ENCODE measurements at places on chromosomes 13 and 19. TPM values are rescaled to one million over a fixed set of nuclear protein-coding genes. Genes with fewer than 3 reads are reported as not detected.
A peak's percentile ranks its signal among the peaks of the same experiment; 100 is the strongest.

- H3K27ac ChIP-seq = no peak overlapping the region
- H3K4me1 ChIP-seq = no peaks in the 10 kb centered on the region
- no peak for DNase-seq
- peaks cover 12% of the 10 kb centered on the region for H3K36me3 ChIP-seq
Measured at GRCh38 chr13:77239312-77239711, 87.6 kb downstream of the MYCBP2 start.

Gene SELENOV
- not detected for polyA plus RNA-seq

Gene TEX29
- not detected for polyA plus RNA-seq

Gene SIRT6
- 8.4 TPM for polyA plus RNA-seq

Gene TMTC4
- 7.3 TPM for polyA plus RNA-seq

Gene LIM2
- polyA plus RNA-seq = not detected

GRCh38 chr13:69202996-69203395, 904.6 kb upstream of the ATXN8OS start:
- H3K36me3 ChIP-seq = no peaks in the 10 kb centered on the region
- no peaks in the 10 kb centered on the region for H3K27me3 ChIP-seq
- H3K4me1 ChIP-seq = no peaks in the 10 kb centered on the region
- no peak overlapping the region for H3K4me3 ChIP-seq
- no peak overlapping the region for H3K27ac ChIP-seq

GRCh38 chr13:20408181-20408580, 117.5 kb downstream of the CRYL1 start:
- DNase-seq = no peak
- no peaks in the 10 kb centered on the region for H3K4me1 ChIP-seq
- H3K36me3 ChIP-seq = peaks cover 37% of the 10 kb centered on the region
- no peak overlapping the region for H3K4me3 ChIP-seq
- H3K27ac ChIP-seq = no peak overlapping the region

- H3K4me1 ChIP-seq = no peaks in the 10 kb centered on the region
- H3K4me3 ChIP-seq = no peak overlapping the region
- DNase-seq = peak; percentile 74
- H3K27me3 ChIP-seq = no peaks in the 10 kb centered on the region
Measured at GRCh38 chr19:11446652-11447301, 11.3 kb downstream of the PRKCSH start.

DNA sequence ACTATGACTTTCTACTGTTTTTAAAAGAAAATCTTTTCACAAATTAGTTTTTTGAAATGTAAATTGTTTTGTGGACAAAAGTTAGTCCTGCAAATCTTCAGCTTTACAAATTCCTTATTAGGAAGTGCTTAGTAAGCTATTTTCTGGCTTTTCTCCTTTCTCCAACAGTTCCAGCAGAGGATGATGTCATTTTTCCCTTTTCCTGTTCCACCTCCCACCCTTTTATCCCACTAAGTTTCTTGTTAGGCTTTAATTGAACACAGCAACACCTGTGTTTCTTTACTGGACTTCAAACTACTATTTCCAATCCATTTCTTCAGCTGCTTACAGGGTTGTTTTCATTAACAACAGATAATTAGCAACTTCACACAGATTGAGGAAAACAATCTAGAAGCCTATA, 389.2 kb downstream of the NDFIP2 start:
- no peaks in the 10 kb centered on the region for H3K36me3 ChIP-seq
- H3K4me1 ChIP-seq = no peaks in the 10 kb centered on the region
- DNase-seq = no peak
- H3K4me3 ChIP-seq = no peak overlapping the region

DNA sequence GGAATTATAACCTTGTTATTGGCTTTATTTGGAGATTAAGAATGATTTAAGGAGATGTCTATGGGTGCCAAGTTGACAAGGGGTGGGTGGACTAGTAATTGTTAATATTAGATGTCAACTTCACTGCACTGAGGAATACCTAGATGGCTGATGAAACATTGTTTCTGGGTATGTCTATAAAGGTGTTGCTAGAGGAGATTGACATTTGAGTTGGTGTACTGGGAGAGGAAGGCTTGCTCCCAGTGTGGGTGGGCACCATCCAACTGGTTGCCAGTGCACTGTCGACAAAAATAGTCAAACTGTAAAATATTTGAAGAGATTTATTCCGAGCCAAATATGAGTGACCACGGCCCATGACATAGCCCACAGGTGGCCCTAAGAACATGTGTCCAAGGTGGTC, 378.8 kb downstream of the NDFIP2 start:
- no peaks in the 10 kb centered on the region for H3K4me1 ChIP-seq
- no peaks in the 10 kb centered on the region for H3K36me3 ChIP-seq
- H3K27me3 ChIP-seq = no peaks in the 10 kb centered on the region
- H3K4me3 ChIP-seq = no peak overlapping the region

DNA sequence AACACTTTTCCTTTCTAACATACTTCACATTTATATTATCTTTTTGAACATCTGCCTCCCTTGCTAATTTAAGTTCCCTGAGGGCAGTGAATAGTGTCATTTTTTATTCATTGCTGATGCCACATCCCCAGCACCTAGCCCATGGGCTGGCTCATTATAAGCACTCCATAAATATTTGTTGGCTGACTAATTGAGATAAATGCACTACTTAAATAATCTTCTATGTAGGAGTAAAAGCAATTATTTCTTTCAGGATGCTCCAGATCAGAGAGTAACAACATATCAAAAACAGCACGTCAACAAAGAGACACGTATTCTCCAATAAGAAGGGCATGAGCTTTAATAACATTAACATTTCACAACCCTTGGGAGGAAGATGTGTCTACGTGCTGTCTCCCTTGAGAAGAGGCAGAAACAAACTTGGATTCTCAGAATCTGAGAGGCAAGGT, 228.2 kb downstream of the LHFPL6 start:
- DNase-seq = no peak
- H3K27ac ChIP-seq = no peak overlapping the region
- no peaks in the 10 kb centered on the region for H3K27me3 ChIP-seq
- H3K4me1 ChIP-seq = no peaks in the 10 kb centered on the region
- H3K4me3 ChIP-seq = no peak overlapping the region

DNA sequence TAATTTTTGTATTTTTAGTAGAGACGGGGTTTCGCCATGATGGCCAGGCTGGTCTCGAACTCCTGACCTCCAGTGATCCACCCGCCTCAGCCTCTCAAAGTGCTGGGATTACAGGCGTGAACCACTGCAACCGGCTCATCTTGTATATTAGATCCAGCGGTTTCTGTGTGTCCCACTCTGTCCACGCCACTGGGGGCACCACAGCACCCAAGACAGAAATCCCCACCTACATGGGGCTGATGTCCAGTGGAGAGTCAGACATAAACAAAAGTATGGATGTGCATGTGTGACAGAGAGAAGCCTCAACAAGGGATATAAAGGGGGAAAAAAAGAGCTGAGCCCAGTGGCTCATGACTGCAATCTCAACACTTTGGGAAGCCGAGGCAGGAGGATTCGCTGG, 65.8 kb upstream of the ADGRE5 start:
- no peaks in the 10 kb centered on the region for H3K36me3 ChIP-seq
- no peaks in the 10 kb centered on the region for H3K27me3 ChIP-seq
- H3K27ac ChIP-seq = no peak overlapping the region
- no peak overlapping the region for H3K4me3 ChIP-seq

Gene RNF17
- not detected for polyA plus RNA-seq

DNA sequence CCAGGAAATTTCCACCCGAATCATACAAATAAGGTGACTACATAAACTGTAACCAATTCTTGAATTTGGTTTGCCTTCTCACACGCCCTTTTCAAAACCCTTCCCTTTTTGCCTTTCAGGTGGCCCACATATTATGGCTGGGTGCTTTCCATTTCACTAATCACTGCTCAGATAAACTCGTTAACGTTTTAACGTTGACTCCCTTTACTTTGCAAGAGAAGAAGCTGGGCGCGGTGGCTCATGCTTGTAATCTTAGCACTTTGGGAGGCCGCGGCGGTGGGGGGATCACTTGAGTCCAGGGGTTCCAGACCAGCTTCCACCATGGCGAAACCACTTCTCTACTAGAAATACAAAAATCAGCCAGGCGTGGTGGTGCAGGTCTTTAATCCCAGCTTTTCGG, 19.8 kb upstream of the ZNF91 start:
- DNase-seq = no peak
- H3K4me1 ChIP-seq = no peaks in the 10 kb centered on the region
- no peak overlapping the region for H3K27ac ChIP-seq
- no peaks in the 10 kb centered on the region for H3K36me3 ChIP-seq
- H3K27me3 ChIP-seq = no peaks in the 10 kb centered on the region

Gene FPR1
- polyA plus RNA-seq = 2.7 TPM

DNA sequence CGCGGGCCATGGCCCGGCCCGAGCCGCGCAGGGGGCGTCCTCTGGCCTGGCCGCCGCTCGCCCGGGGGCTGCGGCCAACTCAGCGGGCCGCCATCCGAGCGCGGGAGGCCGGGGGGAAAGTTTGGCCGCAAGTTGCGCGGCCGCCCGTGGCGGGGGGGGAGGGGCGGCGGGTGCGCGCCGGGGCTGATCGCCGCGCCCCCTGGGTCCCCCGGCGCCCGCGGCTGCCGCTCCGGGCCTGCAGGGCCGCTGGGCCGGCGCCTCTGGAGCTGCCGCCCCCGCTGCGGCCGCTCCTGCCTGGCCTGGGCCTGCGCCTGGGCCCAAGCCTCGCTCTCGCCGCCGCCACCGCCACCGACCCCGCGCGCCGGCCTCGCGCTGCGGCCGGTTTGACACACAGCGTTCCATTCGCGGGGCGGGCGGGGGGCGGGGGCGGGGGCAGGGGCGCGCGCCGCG, at the start of gene NR2F6:
NR2F6 (minus strand) TSS at position 385 of the 450 bp plus-strand sequence. CDS start 699 bp downstream, outside the sequence.
- peak within 1 kb of the TSS; percentile 75 for H3K4me3 ChIP-seq
- DNase-seq = no peak
- peaks cover 54% of the 10 kb centered on the region for H3K4me1 ChIP-seq
- H3K36me3 ChIP-seq = no peaks in the 10 kb centered on the region
- no peaks in the 10 kb centered on the region for H3K27me3 ChIP-seq

DNA sequence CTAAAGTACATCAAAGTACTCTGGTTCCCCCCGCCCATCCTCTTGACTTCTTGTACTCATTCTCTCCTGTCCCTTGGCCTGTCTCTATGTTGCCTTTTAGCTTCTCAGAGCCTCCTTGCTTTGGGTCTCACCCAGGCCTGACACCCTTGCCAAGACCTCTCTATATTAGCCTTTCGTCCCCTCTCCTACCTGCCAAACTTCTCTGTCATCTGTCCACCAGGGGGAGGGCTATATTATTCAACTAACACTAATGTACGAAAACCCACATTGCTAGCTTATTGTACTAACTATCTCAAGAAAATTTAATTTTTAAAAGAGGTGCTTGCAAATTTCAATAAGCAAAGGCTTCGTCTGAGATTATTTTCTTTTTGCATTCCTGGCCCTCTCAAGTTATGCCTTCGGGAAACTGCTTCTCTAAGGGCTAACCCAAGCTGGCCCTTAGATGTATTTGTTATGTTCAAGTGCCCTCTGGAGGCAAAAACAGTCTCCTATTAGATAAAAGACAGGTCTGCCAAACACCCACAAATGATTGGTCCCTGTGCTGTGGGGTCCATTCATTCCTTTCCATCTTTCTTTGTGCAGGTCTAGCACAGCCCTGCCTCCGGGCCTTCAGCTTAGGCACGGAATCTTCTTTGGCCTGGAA, 6.3 kb upstream of the MRPS31 start:
- peaks cover 32% of the 10 kb centered on the region for H3K4me1 ChIP-seq
- H3K27me3 ChIP-seq = no peaks in the 10 kb centered on the region
- no peaks in the 10 kb centered on the region for H3K36me3 ChIP-seq
- DNase-seq = no peak

- H3K27me3 ChIP-seq = no peaks in the 10 kb centered on the region
- H3K36me3 ChIP-seq = no peaks in the 10 kb centered on the region
- peak overlapping the region; percentile 71 for H3K27ac ChIP-seq
- no peak overlapping the region for H3K4me3 ChIP-seq
- DNase-seq = no peak
Measured at GRCh38 chr19:17078920-17079709, 3.5 kb downstream of the MYO9B start.

DNA sequence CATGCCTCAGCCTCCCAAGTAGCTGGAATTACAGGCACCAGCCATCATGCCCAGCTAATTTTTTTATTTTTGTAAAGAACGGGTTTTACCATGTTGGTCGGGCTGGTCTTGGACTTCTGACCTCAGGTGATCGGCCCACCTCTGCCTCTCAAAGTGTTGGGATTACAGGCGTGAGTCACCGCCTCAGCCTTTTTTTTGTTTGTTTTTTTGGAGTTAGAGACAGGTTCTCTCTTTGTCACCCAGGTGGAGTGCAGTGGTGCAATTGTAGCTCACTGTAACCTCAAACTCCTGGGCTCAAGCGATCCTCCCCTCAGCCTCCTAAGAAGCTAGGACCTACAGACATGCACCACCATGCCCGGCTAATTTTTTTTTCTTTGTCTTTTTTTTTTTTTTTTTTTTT, 15.6 kb upstream of the NOTCH3 start:
- no peaks in the 10 kb centered on the region for H3K27me3 ChIP-seq
- H3K4me1 ChIP-seq = no peaks in the 10 kb centered on the region
- no peak overlapping the region for H3K27ac ChIP-seq
- DNase-seq = no peak
- no peaks in the 10 kb centered on the region for H3K36me3 ChIP-seq
- no peak overlapping the region for H3K4me3 ChIP-seq

GRCh38 chr13:33100886-33101285, 84.7 kb downstream of the KL start:
- no peaks in the 10 kb centered on the region for H3K36me3 ChIP-seq
- H3K4me1 ChIP-seq = no peaks in the 10 kb centered on the region
- H3K27me3 ChIP-seq = no peaks in the 10 kb centered on the region
- H3K27ac ChIP-seq = no peak overlapping the region
- no peak for DNase-seq
- no peak overlapping the region for H3K4me3 ChIP-seq

DNA sequence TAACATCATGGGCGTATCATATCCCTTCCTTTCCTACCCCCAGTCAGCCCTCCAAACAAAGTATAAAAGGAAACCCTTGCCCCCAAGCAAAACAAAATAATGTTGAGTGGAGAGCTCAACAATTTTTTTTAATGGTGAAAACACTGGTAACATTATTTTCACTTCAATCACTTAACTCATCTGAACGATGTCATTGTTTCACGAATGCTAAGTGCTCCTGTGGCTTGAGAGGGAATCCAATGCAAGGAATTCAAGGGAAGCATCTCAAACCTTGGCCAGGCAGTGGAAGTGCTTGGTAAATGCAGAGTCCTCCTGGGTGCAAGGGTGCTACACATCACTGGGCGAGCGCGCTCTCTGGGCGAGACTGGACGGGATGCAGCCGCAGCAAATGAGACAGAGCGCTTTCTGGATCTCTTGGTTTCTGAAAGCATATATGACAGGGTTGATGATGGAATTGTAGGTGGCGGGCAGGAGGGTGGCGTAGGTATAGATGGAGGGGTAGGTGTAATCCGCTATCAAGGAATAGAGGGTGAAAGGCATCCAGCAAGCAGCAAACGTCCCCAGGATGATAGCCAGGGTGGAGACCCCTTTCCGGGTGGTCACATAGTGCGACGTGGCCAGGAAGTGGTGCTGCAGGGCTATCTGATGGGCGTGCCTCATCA, 2.0 kb downstream of the GPR12 start:
- no peak for DNase-seq
- no peak overlapping the region for H3K4me3 ChIP-seq
- H3K27ac ChIP-seq = no peak overlapping the region
- peaks cover 23% of the 10 kb centered on the region for H3K27me3 ChIP-seq
